ENCODE measurements at places on chromosomes 7 and 10. TPM values are rescaled to one million over a fixed set of nuclear protein-coding genes. Genes with fewer than 3 reads are reported as not detected.

- DNase-seq: no peak
These were observed 1377.4 kb downstream of the XPNPEP1 start for GRCh38 chr10:108545921-108546320.

DNA sequence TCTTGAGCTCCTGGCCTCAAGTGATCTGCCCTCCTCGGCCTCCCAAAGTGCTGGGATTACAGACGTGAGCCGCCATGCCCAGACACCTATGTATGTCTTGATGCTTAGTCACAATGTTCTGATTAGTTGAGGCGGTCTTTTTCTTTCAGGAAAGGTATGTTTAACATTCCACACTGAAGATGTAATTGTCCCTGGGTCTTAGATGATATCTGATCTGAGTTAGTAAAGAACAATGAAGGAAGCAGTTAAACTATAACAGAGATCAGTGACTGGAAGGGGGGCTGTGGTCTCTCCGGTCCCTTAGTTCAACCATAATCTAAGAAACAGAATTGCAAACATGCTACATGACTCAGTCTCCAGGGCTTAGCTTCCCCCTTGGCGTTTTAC, 31.5 kb upstream of the SH2D4B start:
- DNase-seq: no peak

The PLXDC2 gene
- not detected for total RNA-seq

- DNase-seq: no peak
These were observed 20.0 kb downstream of the LAMB1 start for GRCh38 chr7:107982918-107983389.

DNA sequence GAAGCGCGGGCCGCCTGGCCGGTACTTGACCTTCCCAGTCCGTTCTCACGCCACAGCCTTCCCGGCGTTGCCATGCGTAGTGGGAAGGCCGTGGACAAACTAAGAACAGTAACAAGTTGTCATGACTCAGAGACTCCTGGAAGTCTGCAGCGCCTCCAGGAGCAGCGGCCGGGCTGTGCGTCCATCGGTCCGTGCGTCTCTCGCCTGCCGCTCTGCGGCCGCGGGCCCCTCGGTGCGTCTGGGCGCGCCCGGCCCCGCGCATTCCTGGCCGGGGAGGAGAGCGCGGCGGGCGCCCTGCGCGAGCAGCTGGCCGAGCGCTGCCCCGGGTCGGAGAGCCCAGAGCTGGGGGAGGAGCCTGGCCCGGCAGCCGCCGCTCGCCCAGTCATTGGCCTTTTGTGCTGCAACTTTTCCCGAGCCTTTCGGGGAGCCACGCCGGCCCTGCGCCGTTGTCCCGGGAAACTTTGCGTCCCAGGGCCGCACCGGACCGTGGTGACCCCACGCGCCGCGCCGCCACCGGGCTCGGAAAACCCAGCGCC, 123.7 kb downstream of the TACC2 start:
- no peak for DNase-seq

The RBM17 gene
- 266 TPM for total RNA-seq

- DNase-seq: no peak
These were observed 298.0 kb upstream of the IMMP2L start for GRCh38 chr7:111860248-111860647.

DNA sequence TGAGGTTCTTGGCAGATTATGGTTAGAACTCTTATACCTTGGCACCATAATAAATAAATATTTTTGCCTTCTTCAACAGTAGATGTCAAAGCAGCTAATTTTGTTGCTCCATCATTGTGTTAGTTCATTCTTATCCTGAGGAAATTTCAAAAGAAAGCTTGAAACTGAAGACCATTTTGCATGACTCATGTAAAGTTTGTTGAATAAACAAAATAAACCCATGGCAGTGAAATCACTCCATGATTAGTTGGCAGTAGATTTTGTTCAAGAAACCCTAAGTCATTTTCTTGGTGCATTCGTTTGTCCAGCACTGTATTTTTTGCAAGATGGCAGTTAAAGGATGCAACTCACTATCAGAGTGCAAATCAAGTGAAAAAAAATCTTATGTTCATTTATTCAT, 91.6 kb downstream of the HECW1 start:
- DNase-seq: no peak

- no peak for DNase-seq
These were observed 110.5 kb downstream of the DYNC2I1 start for GRCh38 chr7:158966780-158967390.

The CFTR gene
- total RNA-seq: not detected

DNA sequence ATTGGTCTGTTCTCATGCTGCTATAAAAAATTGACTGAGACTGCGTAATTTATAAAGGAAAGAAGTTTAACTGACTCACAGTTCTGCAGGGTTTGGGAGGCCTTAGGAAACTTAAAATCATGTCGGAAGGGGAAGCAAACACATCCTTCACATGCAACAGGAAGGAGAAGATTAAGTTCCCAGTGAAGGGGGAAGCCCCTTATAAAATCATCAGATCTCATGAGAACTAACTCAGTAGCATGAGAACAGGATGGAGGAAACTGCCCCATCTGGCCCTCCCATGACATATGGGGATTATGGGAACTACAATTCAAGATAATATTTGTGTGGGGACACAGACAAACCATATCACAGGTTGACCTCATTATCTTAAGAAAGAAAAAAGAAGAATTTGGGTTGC, 134.5 kb downstream of the PPP1R3A start:
- DNase-seq: no peak

DNA sequence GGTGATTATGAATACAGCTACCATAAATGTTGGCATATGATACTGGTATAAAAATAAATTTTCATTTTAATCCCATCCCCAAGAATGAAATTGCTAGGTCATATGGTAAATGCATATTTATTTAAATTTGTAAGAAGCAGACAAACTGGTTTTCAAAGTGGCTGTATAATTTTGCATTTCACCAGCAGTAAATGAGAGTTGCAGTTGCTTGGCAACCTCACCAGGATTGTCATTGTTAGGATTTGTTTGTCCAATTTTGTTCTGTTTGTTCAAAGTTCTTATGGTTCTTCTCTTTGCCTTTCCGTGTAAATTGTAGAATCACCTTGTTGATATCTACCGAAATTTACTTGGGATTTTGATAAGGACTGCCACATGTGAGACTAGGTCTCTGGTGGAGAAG, 237.4 kb downstream of the OTUD1 start:
- no peak for DNase-seq

GRCh38 chr10:96703358-96703757, 17.0 kb downstream of the PIK3AP1 start:
- no peak for DNase-seq

The CCDC7 gene
- total RNA-seq: 12.2 TPM

The FAM180A gene
- not detected for total RNA-seq

GRCh38 chr7:51785171-51785570, 468.6 kb upstream of the COBL start:
- DNase-seq: no peak

DNA sequence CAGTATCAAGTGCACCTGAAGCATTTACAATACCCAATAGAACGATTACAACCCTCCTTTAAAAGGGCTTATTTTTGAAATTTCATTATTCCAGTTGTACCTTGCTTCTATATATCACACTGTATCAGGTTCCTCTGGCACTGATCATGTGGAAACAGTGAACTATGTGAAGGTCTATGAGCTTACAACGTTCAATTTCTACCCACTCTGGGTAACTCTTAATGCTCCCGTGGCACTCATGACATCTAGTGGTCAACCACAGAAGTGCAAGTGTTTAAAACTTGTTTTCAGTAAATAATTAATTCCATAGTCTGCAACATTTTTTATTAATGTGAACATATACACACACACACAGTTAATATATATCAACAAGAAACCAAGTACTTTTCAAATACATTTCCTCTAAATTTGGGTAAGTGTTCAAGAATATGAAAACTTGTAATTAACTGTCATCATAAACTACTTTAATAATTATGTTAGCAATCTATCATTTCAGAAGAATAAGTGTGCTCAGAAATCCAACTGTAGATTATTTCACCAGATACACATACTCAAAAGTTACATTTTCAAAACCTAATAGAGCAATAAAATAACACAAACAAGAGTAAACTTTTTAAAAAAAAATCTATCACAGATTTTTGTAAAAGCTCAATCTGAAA, 61.0 kb downstream of the MPP7 start:
- no peak for DNase-seq

DNA sequence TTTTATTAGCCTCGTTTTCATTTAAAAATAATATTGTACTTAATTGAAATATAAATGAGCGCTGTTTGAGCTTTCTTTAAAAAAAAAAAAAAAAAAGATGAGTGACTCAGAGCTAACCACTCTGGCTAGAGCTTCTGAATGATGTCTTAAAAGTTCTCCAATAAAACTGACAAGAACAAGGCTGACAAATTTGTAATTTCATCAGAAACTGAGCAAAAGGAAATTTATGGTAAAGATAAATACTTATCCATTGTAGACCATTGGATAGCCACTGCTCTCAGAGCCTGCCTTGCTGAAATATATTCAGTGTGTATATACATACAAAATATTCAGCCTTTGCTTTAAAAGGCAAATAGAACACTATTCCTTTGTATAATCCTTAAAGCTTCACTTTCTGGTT, 91.2 kb upstream of the OIT3 start:
- DNase-seq: no peak

The HMX3 gene
- total RNA-seq: not detected

GRCh38 chr7:129529643-129530042, 27.3 kb downstream of the SMKR1 start:
- DNase-seq: no peak

DNA sequence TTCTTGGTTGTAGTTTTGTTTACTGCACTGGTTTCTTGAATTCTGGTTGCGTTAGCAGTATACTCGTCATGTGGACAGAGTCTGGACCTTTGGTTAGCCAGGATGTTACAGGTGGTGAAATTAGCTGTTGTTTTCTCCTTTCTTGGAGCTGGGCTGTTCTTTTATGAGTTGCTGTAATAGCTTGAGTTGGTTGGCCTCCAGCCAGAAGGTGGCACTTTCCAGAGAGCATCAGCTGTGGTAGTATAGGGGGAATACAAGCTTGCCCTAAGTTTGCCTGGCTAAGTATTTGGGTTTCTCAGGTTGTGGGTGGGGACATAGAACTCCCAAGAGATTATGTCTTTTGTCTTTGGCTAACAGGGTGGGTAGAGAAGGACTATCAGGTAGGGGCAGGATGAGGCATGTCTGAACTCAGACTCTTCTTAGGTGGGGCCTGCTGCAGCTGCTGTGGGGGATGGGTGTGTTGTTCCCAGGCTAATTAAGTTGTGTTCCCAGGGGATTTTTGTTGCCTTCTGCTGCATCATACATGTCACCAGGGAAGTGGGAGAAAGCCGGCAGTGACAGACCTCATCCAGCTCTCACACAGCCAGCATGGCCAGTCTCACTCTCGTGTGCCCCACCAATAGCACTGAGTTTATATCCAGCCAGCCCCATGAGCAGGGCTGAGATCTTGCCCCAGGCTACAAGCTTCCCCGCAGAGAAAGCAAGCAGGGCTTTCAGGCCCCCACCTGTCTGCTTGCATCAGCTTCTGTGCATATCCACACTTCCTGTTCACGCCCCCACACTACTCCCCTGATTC, 246.7 kb upstream of the TPK1 start:
- DNase-seq: no peak

The LIPF gene
- total RNA-seq: not detected

- no peak for DNase-seq
These were observed 29.0 kb upstream of the WDFY4 start for GRCh38 chr10:48655411-48656240.

DNA sequence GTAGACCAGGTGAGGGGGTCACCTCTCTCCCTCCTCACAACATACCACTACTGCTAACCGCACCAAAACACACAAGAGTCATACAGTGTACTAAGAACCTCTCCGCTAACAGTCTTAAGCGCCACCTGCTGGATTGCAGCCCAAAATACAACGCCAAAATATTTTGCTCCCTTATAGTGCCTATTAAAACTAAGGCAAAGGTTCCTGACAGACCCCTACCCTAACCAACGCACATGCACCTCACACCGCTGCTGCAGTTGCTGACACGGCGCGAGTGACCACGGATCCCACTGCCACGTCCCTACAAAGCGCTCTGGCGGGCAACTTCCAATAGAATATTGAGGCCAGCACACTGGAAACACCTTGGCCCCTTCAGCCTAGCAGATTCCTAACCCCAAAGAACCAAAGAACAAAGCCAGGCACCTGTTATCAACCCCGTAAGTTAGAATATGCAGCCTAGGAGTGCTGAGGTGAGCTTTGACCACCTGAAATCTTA, 563.6 kb upstream of the SEMA3D start:
- peak; percentile 8 for DNase-seq

The NRP1 gene
- total RNA-seq: 6.1 TPM

GRCh38 chr10:26939290-26939961, 78.7 kb upstream of the ABI1 start:
- DNase-seq: no peak

The ZP3 gene
- total RNA-seq: 8.2 TPM

DNA sequence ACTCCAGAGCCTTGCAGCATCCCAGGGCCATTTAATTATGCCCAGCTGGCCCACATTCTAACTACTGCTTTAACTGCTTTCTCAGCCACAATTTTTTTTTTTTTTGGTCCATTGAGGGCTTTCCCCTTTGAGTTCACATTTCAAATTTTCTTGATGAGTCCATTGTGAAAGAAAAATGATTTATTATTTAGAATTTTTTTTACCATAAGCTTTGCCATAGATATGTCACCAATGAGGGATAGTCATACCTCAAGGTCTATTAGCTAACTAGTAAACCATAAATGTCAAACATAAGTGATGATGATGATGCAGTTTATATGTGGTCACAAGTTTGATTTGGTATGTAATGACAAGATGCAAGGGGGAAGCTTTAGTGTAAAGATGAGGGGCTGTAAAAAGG, 282.9 kb downstream of the BICC1 start:
- no peak for DNase-seq

The TMEM196 gene
- not detected for total RNA-seq

DNA sequence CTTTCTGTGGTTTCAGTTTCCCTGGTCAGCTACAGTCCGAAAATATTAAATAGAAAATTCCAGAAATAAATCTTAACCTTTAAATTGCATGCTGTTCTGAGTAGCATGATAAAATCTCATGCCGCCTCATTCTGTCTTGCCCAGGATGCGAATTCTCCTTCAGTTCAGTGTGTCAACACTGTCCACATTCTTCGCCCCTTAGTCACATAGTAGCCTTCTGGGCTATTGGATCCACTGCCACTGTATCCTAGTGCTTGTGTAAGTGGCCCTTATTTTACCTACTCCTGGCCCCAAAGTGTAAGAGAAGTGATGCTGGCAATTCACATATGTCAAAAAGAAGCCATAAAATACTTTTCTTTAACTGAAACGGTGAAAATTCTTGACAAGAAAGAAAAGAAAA, 129.6 kb downstream of the ZWINT start:
- no peak for DNase-seq

- no peak for DNase-seq
These were observed 201.5 kb downstream of the CDK14 start for GRCh38 chr7:90797596-90797995.

DNA sequence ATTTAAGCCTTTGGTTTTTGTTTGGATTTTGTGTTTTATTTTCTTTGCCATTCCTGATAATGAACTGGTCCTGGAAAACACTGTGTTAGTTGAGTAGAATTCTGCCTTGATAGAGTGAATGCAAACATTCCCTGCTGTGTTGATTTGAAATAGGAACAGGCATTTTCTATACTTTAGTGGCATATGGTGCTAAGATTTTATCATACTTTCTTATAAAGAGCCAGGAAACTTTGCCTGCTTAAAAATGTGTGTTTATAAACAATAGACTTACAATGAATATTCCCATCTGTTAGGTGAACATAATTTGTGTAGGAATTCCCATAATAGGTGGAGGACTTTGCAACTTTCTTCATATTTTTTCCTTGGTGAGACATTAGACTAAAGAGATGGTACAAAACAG, 333.3 kb downstream of the SDK1 start:
- no peak for DNase-seq
